ENCODE measurements at places on chromosomes 7 and 10.
A peak's percentile ranks its signal among the peaks of the same experiment; 100 is the strongest.

DNA sequence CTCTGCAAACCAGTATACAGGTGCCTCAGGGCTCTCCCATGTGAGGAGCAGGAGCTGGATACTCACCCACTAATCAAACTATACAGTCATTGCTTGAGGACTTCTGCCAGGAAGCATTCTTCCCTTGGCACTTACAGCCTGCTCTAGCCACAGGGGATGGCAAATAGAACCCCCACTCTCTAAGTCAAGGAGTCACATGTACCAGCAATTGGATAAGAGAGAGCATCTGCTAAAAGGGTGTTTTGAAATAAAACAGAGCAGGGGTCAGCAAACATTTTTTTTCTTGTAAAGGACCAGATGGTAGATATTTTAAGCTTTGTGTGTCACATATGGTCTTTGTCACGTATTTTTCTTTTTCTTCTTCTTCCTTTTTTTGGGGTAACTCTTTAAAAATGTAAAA, 865.2 kb upstream of the GHITM start:
- no peak for DNase-seq

- no peak for DNase-seq
These were observed 13.4 kb downstream of the CFAP43 start for GRCh38 chr10:104218751-104219150.

DNA sequence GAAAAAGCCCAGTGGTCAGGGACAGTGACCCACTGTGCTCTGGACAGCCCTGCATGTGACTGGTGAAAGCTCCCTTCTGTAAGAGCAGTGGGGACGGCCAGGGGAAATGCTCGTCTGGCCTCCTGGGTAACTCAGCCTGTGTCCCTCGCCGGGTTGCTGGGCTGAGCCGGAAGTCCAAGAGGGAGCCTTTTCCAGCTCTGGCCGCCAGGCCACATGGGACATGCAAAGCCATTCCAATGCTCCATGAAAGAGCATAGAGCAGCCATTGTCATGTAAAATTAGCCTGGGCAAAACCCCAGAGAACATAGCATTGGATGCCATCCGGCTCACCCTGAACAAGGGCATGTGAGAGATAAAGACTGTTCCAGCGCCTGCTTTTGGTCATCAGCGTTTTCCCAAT, 64.9 kb upstream of the ADRB1 start:
- no peak for DNase-seq

DNA sequence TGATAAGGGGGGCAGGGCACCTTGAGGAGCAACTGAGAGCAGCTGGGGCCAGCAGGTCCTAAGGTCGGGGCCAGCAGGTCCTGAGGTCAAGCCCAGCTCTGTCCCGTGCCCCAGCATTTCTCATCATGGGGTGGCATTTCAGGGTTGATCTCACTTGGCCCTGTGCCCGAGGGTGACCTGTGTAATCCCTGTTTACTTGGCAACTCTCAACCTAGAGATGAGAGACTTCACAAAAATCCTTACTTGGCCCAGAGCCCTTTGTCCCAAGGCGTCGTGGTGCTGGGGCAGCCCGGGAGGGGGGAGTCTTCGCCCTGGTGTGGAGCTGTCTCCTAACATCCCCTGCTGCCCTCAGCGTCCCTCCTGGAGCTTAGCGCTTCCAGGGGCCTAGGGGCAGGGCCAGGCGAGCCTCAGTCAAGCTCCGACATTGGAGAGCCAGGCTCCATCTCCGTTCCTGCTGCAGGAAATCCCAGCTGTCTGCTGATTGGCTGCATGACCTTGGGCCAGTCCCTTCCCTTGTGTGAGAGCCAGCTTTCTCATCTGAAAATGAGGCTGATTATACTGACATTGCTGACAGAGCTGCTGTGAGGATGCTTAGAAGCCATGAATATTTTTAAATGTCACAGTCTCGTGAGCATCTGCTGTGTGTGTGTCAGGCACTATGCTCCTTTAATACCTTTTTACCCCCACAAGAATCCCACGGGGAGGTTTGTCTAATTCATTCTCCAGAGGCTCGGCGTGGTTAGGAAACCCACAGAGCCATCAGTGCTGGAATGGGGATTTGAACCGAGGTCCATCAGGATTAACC, 94.3 kb downstream of the ZMIZ1 start:
- peak; percentile 53 for DNase-seq

DNA sequence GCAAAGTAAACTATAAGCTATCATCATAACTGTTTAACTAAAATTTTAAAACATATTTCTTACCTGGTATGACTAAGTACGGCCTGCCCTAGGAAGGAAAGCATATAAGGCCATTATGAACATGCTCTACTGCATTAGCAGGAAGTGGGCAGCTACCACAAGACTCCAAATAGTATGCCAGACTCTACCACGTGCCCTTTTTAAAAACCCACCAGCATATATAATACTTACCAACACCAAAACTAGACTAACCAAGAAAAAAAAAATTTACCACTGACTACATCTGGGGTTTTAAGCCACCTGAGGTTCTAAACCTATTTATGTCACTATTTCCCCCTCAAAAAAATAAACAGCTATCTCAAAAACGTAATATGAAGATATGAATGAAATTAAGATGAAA, 30.1 kb downstream of the NUDCD3 start:
- no peak for DNase-seq

DNA sequence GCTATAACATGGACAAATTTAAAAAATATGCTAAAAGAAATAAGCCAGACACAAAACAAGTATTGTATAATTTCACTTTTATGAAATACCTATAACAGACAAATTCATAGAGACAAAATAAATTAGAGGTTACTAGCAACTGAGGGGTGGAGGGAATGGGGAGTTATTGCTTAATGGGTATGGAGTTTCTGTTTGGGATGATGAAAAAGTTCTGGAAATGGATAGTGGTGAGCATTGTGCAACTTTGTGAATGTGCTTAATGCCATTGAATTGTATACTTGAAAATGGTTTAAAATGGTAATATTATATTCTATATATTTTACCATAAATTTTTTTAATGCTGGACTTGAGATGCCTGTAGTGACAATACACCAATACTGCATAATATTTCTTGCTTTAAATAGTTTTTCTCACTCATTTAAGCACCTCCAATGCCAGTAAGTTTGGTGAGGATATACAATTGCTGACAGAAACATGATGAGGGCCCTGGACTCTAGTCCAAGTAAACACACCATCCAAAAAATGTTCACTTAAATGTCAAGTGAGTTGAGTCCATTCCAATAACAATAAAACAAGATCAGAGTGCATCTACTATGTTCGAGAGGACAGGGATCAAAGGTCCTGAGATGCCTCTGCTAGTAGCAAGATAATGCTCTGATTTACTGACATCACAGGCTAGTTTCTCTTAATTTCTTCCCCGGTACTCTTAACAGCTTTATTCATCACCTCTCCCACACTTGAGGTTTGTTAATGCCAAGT, 71.9 kb downstream of the NT5C2 start:
- no peak for DNase-seq

GRCh38 chr10:26485150-26485941, 47.2 kb downstream of the APBB1IP start:
- DNase-seq: no peak

Data from body of pancreas (tissue), 4 donors.